ENCODE measurements at places on chromosomes 2 and 18.

GRCh38 chr18:78728784-78729467 lies 250.7 kb upstream of the SALL3 start:
- no peak for DNase-seq

DNA sequence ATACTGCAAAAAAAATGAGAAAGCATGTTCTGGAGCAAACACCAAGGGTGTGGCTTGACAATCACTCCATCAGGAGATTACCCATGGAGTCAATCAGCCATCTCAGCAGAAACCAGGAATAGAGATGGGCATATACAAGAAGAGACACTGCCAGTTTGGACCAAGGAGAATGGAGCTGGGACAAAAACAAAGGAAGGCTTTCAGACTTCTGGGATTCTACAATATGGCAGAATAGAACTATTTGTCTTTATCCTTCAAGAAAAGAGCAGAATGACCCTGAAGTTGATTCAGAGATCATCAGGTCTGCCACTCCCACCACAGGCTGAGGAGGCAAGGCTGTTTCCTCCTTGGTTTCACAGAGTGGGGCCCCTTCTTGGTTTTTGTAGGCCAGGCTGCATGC lies 48.2 kb upstream of the KIF5C start:
- no peak for DNase-seq

- DNase-seq = no peak
Measured at GRCh38 chr18:62554061-62554815, 31.4 kb downstream of the ZCCHC2 start.

DNA sequence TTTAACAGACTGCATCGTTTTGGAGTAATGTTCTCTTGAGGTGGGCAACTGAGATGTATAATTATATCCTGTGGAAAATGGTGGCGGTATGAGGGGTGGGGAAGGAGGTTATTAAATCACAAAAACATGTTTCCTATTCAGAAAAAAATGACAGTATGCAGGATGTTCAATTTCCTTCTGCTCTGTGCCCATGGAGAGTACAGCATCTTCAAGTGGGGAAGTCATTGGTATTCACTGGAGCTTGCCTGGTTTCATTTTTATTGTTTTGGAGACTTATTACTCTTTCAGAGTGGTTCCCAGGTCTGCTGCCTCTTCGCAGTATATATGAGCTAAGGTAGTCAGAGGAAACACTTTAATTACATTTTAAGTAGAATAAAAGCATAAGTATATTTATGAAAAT lies 318.8 kb upstream of the RAB12 start:
- DNase-seq = no peak

Measured in MM.1S (cell line).